ENCODE measurements at places on chromosomes 5 and 9.

- no peak for DNase-seq
These were observed 4.1 kb upstream of the NDFIP1 start for GRCh38 chr5:142104491-142104890.

GRCh38 chr5:139065306-139065705 is 132.9 kb downstream of the SIL1 start:
- DNase-seq, result peak; percentile 90

DNA sequence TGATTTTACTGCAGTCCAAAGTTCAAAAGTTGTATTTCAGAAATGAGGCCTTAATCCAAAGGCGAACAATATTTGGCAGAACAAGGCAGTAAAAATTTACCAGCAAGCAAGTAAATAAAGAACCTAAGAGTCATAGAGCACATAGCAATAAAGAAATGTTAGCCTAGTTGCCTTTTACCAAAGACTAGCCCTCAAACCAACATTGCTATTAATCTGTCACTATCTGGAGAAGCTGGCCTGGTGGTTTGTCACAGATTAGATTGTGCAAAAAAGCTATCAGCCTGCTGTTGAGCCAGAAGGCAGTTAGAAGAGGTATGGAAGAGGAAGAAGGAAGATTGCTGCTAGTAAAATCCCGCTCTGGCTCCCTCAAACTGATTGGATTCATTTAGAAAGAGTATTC is 304.7 kb upstream of the KLF4 start:
- no peak for DNase-seq

DNA sequence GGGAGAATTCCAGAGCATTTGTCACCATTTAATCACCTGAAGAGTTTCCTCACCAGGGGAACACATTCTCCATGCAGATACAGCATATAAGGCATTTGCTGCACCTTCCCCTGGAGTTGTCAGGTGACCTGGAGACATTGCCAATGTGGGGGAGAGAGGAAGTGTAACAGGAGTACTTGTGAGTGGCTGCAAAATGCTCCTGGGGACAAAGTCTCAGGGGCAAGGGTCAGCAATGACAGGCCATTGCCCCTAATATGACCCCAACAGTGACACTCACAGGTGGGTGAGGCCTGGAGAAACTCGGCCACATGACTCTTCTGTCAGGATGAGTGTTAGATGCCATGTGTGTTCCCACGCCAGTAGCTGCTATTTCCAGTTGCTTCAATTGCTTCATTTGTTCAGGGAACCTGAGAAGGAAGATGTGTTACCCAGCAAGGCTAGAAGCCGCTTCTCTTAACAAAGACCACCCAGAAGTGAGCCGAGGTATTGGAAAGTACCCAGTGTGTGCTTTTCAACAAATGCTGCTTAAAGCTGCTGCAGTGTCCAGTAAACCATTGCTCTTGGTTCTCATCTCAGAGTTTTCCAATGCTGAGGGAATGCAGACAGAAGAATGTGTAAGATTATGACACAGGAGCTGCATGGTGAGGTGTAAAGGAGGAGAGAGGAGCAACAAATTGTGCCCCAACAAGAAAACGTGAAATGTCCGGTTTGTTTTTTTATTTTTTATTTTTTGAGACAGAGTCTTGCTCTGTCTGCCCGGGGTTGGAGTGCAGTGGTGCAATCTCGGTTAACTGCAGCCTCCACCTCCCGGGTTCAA is 128.2 kb upstream of the SLC44A1 start:
- no peak for DNase-seq

- DNase-seq, result no peak
These were observed 25.5 kb downstream of the NUP188 start for GRCh38 chr9:128972956-128973355.

DNA sequence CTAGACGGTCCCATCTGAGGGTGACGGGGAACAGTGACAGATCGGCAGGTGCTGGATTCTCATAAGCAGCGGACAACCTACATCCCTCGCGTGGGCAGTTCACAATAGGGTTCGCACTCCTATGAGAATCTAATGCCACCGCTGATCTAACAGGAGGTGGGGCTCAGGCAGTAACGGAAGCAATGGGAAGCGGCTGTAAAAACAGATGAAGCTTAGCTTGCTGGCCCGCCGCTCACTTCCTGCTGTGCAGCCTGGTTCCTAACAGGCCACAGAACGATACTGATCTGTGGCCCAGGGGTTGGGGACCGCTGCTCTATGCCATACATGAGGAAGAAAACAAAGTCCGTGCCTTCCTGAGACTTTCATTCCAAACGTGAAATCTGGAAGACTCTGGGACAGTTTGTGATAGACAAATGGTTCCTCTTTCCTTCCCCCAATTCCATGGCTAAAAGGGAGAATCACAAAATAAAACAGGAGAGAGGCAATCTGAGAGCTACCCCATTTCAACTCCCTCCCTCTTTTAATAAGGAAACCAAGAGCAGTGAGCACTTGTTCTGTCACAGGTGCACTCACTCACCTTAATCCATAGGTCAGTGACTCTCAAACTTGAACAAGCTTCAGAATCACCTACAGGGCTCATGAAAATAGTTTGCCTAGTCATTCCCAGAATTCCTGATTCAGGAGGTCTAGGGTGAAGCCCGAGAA is 12.1 kb downstream of the PDCL start:
- DNase-seq, result peak; percentile 27

GRCh38 chr9:101536938-101537337 is 3.3 kb downstream of the RNF20 start:
- no peak for DNase-seq

DNA sequence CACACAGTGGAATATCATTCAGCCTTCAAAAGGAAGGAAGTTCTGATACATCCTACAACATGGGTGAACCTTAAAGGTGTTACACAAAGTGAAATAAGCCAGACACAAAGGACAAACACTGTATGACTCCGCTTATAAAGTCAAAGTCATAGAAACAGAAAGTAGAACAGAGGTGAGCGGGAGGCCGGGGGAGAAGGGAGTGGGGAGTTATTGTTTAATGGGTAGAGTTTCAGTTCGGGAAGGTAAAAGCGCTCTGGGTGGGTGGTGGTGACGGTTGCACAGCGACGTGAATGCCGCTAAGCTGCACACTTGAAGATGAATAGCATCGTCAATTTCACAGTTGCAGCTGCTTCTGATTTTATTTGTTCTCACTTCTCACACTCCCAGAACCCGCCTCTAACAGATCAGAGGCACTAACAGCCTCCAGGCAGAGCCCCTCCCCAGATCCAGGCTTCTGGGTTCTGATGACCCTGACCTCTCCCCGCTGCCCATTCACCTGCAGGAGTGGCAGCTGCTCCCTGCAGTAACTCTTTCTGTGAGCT is 34.1 kb downstream of the BNIP1 start:
- DNase-seq, result no peak

GRCh38 chr5:6359555-6360322 is 18.6 kb downstream of the MED10 start:
- no peak for DNase-seq

DNA sequence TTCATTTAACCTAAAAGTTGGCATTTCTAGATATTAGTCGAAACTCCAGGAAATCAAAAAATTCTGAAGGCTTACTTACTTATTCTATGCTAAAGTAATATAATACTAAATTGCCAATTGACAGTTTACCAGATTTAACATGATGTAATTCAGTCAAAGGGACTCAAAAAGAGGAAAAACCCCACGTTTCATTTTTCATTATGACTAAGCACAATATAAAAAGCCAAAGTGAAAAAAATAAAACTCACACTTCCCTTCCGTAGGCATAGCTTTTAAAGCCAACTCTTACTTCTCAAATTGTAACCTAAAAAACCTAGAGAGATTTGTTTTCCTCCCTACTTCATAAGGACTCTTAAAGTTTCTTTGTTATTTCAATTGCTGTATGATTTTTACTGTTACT is 146.6 kb downstream of the RAPGEF6 start:
- DNase-seq, result no peak

GRCh38 chr9:27590651-27591050 is 17.4 kb upstream of the C9orf72 start:
- DNase-seq, result no peak

DNA sequence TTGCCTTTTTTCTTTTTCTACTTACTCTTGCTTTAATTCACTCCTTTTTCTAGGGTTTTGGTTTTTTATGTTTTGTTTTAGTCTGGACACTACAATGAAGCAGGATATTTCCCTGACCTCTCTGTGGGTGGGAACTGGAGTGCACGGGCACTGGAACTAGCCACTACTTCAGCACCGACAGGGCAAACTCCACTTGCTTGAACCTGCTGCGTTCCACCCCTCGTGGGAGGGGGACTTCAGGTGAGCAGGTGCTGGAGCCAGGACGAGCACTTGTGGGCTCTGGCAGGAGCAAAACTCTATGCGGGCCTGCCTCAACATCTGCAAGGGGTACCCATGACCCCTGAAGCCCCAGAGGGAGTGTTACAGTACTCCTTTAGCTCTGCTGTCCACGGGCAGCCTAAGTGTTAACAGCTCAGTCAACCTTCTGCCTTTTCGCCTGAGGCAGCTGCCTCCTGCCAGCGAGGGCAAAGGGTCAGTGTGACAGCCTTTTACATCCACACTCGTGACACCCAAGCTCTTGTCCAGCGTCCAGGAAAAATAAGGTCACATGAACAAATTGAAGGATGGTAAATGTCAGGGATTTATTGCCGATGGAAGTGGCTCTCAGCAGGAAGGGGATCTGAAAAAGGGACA is 144.1 kb upstream of the NFIL3 start:
- DNase-seq, result no peak

GRCh38 chr5:106303911-106304310 is 1366.8 kb downstream of the EFNA5 start:
- DNase-seq, result no peak

DNA sequence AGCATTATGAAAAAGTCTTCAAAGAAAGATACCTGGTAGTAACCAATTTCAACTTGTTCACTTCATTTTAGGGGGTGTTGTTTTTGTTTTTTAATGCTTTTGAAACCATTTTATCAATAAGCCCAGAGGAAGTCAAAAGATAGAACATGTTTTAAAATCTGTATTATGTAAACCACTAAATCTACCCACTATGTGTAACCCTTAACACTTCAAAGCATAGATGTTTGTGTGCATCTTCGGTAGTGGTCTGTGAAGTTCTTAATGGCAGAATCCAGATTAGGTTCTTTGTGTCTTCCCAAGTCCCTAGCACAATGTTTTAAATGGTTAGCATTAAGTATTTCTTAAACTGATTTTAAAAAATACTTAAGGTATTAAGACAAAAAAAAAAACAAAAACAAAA is 6.3 kb downstream of the PLAA start:
- DNase-seq, result no peak

GRCh38 chr9:134516464-134516863 is 125.1 kb upstream of the COL5A1 start:
- DNase-seq, result no peak

- no peak for DNase-seq
These were observed 98.2 kb upstream of the NIPBL start for GRCh38 chr5:36778336-36778735.

DNA sequence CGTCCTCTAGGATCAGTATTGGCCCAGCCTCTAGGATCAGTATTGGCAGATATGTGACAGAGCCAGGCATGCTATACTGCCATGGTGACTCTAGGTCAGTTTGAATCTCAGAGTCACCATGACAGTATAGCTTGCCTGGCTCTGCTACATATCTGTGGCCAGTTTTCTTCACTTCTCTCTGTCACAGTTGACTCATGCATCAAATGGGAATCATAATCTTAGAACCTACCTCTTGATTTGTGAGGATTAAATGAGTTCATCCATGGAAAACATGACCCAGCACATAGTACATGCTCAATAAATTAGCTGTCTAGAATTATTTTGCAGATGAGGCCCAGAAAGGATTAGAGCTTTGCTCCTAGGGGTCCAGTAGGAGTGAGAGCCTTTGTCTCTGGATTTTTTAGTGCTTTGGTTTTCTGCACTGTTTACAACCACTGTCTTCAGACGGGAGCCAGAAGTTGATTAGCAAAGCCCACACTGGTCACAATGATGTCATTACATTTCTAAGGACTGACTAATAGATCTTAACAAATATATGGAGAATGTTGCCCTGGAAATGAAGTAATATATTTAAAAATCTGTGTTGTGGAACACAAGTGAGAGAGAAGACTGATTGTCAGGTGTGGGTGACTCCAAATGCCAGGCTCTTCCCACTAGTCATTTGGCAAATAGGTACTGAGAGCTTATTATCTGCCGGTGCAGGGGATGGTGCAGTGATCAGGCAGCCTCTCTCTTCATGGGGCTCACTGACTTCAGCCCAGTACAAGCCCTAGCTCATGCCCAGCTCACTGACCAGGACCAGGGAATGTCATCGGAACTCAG is 76.0 kb downstream of the COL15A1 start:
- no peak for DNase-seq

DNA sequence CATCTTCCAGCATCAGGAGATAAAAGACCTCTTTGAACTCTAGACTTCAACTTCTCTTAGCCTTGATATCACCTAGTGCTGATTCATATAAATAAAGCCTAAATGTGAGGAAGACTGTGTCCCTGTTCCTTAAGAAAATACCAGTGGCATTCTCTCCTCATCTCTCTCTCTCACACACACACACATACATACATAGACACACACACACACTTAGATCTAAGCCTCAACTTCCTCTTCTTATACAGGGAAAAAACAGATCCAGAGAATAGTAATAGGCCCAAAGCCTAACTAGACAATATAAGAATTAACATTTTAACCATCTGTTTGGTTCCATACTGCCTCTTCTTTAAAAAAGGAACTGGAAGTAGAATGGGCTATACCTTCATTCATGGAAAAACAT is 195.3 kb upstream of the NR4A3 start:
- no peak for DNase-seq

DNA sequence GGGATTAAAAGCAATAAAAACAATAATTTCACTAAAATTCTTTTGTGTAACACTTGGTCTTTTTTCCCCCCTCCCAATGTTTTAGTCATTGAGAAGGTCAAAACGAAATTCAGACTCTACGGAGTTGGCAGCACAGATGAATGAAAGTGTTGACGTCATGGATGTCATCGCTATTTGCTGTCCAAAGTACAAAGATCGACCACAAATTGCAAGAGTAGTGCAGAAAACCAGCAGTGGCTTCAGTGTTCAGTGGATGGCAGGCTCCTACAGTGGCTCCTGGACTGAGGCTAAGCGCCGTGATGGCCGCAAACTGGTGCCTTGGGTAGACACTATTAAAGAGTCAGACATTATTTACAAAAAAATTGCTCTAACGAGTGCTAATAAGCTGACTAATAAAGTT is 184.7 kb downstream of the CPLANE1 start:
- no peak for DNase-seq

DNA sequence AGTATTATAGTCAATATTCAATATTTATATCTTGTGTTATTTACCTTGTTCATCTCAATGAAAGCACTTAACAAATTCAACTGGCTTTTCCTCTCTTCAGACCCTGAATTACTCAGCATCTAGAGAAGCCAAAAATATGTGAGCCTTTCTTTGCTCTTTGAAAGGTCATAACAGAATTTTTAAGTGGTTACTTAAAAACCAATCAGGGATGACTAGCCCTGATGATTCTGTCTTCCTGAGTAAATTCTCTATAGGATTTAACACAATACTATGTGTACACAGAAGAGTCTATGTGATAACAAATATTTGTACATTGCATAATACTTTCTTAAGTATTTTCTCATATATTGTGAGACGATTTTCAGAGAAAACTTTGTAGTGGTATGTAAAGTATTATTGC is 546.3 kb downstream of the MAT2B start:
- DNase-seq, result no peak

- DNase-seq, result no peak
These were observed 55.9 kb upstream of the MYO10 start for GRCh38 chr5:16992006-16992405.

GRCh38 chr5:88518131-88519016 is 249.7 kb upstream of the TMEM161B start:
- no peak for DNase-seq
